ENCODE measurements at places on chromosomes 12 and 14.

- H3K4me3 ChIP-seq: no peak overlapping the region
- DNase-seq: no peak
- no peaks in the 10 kb centered on the region for H3K27me3 ChIP-seq
- H3K4me1 ChIP-seq: peaks cover 16% of the 10 kb centered on the region
Observed at GRCh38 chr14:101365329-101366158, 195.8 kb upstream of the DIO3 start.

DNA sequence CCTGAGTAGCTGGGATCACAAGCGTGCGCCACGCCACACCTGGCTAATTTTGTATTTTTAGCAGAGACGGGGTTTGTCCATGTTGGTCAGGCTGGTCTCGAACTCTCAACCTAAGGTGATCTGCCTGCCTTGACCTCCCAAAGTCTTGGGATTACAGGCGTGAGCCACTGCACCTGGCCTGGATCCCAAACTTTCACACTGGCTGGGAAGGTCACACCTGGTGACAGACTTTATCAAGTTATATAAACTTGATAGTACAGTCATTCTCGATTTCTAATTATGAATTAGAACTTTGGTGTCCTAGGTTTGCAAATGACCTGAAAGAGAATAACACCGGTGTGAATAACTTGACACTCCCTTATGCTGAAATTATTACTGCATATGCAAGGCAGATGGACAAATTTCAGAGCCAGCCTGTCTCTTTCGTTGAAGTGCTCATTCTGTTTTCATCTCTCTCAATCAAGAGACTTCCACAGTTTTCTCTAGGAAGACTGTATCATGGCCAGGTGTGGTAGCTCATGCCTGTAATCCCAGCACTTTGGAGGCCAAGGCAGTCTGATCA lies 5.9 kb downstream of the PLBD1 start:
- no peaks in the 10 kb centered on the region for H3K36me3 ChIP-seq
- DNase-seq: no peak
- no peak overlapping the region for H3K27ac ChIP-seq
- peaks cover 8% of the 10 kb centered on the region for H3K4me1 ChIP-seq

DNA sequence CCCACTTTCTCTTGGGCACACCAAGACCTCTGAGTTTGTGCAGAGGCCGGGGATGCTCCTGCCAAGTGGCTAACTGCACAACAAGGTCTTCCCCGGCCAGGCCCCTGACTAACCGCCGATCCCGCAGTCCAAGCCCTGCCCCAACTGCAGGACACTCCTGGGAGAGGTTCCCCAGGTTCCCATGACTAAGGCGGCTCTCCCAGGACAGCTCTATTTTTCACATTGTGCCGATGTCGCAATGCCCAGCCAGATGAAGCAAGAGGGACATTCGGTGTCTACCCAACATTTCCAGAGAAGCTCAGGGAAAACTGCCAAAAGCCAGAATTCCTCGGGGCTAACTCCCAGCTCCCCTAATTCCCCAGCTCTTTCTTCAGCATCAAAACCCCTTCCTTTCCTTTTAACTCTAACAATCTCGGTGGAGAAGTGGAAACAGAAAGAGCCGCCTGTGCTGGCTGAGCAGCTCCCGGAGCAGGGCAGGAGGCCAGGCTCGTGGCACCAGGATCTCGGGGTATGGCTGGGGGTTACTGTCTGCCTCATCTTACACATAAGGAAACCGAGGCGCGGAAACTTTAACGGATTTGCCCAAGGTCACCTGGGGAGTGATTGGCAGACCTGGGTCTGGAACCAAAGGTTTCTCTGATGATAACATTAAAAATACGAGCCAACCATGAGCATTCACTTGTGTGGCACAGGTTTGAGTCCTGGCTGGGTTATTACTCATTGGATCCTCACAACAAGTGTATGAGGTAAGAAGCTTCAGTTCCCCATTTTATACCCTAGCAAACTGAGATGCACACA lies 318.2 kb downstream of the BCL11B start:
- no peak overlapping the region for H3K4me3 ChIP-seq
- H3K36me3 ChIP-seq: no peaks in the 10 kb centered on the region
- DNase-seq: no peak
- H3K4me1 ChIP-seq: no peaks in the 10 kb centered on the region

DNA sequence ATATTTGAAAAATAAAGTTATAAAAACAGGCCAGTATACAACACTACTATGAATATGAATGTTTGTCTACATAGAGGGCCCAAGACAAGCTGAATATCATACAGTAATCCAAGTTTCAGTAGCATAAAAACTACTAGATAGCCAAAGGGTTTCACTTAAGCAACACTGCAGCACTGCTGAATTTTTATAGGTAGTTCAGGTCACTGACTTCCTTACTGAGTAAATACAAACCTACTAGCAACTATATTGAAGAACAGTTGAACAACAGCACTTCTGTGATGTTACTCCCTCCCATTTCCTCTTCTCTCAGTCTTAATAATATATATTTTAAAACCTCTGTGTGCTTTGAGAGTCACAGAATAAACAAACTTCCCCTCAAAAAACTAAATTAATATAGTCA lies 42.7 kb downstream of the GTF2A1 start:
- peaks cover 19% of the 10 kb centered on the region for H3K36me3 ChIP-seq
- H3K4me1 ChIP-seq: peaks cover 14% of the 10 kb centered on the region
- H3K27ac ChIP-seq: peak overlapping the region; percentile 55
- no peaks in the 10 kb centered on the region for H3K27me3 ChIP-seq
- DNase-seq: no peak

DNA sequence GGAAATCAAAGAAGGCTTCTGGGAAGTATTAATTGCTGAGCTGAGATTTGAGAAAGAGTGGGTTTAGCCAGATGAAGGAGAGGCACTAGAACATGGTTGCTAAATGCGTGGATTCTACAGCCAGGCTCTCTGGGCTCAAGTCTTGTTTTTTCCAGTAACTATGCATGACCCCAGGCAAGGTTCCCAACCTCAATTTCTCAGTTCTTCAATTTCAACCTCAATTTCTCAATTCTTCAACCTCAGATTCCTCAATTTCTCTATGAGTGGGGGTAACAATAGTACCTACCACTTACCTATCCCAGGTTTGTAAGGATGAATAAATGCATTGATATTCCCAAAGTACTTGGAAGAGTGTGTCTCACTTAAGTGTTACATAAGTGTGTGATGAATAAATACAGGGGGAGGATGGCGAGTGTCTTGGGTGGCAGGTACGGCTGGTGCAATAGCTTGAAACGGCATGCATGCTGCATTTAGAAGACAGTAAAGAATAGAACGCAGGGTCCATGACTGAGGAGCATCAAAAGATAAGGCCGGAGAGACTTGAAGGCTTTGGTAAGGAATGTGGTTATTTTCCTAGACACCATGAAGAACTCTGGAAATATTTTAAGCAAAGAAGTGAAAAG lies 149.1 kb upstream of the ATP2B1 start:
- no peaks in the 10 kb centered on the region for H3K36me3 ChIP-seq
- H3K4me3 ChIP-seq: no peak overlapping the region
- no peak overlapping the region for H3K27ac ChIP-seq
- H3K4me1 ChIP-seq: no peaks in the 10 kb centered on the region

GRCh38 chr12:91990525-91990924 lies 155.1 kb downstream of the BTG1 start:
- no peak overlapping the region for H3K4me3 ChIP-seq
- H3K36me3 ChIP-seq: no peaks in the 10 kb centered on the region
- no peak overlapping the region for H3K27ac ChIP-seq
- H3K27me3 ChIP-seq: no peaks in the 10 kb centered on the region
- no peak for DNase-seq

- no peak overlapping the region for H3K4me3 ChIP-seq
- H3K27me3 ChIP-seq: no peaks in the 10 kb centered on the region
- no peak overlapping the region for H3K27ac ChIP-seq
- DNase-seq: no peak
Observed at GRCh38 chr12:132653567-132654290, 33.4 kb downstream of the POLE start.

DNA sequence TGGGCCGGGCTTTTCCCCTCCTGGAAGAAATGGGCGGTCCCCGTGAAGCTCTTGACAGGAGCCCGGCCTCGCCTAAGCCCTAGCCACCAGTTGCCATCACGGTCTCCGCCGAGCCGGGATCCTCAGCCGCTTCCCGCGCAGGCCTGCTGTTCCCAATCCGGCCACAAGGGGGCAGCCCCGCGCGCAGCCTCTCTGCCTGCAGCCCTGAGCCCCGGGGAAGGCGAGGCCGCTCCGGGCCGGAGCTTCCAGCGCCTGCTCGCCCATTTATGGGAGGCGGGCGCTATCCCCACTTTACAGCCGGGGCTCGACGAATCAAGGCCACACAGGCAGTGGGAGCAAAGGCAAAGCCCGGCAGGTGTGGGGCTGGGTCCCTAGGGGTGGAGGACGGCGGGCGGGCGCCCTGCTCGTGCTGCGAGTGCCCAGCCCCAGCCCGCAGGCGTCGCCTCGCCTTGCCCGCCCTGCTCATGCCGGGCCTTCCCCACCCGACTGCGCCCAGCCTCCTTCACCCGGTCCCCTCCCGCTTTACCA lies 61.5 kb downstream of the LGMN start:
- no peaks in the 10 kb centered on the region for H3K27me3 ChIP-seq
- peak overlapping the region; percentile 44 for H3K4me3 ChIP-seq
- peaks cover 48% of the 10 kb centered on the region for H3K36me3 ChIP-seq
- peaks cover under 1% of the 10 kb centered on the region for H3K4me1 ChIP-seq
